ENCODE measurements at places on chromosomes 3 and 15.

GRCh38 chr3:116083683-116084082 is 361.6 kb downstream of the LSAMP start:
- peak; percentile 87 for DNase-seq

DNA sequence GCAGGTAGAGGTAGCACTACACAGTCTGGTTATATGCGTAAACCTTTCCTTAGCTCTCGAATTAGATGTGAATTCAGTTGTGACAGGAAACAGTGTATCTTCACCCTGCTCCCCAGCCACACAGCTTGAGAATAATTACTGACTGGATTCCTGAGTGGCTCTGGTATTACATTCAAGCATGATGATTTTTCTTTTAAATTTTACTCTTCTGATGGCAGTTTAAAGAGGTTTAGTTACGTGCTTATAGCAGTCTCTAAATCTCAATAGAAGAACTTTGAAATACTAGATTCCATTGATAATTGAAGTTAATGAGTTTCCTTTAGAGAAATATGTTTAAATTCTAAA is 98.8 kb downstream of the FNDC3B start:
- DNase-seq: no peak

GRCh38 chr15:72740219-72740618 is 43.3 kb downstream of the ADPGK start:
- DNase-seq: no peak

- DNase-seq: peak; percentile 55
Observed at GRCh38 chr3:33883538-33883950, 85.1 kb downstream of the PDCD6IP start.

GRCh38 chr15:60821462-60822061 is 342.6 kb upstream of the ICE2 start:
- no peak for DNase-seq

DNA sequence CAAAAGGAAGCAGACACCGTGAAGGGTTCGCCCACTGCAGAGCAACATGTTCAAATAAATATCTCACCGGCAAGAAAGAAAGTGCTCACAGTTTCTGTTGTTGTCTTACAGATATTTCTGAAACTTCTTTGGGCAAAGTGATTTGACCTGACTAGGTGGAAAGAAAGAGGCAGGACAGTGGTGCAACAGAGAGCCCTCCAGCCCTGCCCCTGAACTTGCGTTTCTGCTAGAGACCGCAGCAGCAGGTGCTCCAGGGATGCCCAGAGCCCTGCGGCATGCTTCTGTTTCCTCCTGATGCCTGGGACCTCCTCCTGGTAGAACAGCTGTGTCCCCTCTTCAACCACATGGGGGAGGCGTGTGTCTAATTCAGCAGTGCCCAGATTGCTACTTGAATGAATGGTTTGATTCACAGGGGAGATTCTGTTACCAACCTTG is 123.4 kb downstream of the ATP10A start:
- DNase-seq: peak; percentile 20

DNA sequence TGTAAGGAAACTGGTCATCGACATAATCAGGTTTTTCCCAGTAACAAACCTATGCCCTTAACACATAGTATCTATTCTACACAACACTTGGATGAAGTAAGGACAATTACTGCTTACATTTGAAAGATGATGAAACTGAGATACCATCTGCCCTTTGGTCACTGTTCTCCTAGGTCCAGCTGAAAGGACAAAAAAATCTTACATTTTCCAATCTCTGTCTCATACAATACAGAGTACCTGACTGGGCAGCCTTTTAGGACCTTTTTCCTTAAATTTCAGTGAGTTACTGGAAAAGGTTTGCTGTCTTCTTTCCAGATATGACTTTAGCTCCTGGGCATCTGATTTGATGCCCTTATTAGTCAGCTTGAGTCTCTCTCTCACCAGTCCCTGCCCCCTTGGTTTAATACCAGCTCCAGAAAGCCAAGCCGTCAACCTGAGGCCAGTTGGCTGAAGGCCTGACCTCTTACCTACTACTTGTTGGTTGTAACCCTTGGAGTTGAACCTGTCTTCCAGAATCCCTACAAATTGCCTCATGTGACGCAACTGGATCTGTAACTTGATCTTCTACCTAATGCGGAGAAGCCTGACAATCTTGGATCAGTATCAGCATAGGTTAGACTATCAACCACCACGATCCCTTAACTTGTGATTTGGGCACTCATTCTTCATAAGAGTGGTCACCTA is 355.3 kb upstream of the ZNF385D start:
- no peak for DNase-seq

DNA sequence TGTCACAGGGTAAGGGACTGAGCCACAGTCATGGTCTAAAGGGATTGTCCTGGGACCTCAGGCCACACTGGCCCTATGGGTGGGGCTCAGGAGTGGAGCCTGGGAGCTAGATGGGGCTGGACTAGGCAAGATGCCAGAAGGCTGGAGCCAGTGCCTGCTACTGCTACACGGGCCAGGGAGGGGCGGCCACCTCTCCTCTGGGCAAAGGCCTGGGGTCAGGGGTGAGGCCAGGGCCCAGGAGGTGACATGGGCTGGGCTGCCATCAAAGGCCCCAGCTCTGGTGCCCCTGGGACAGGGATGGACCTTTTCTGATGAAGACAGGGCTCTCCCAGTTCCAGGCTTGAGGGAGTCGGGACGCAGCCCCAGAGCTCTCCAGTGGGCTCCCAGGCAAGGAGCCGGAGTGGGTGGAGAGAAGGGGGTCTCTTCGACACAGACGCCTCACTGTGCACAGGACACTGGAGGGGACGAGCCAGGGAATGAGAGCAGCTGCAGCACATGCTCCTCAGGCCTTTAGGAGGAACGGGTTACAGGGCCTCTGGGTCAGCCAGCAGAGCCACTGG is 62.1 kb upstream of the IQSEC1 start:
- DNase-seq: no peak

DNA sequence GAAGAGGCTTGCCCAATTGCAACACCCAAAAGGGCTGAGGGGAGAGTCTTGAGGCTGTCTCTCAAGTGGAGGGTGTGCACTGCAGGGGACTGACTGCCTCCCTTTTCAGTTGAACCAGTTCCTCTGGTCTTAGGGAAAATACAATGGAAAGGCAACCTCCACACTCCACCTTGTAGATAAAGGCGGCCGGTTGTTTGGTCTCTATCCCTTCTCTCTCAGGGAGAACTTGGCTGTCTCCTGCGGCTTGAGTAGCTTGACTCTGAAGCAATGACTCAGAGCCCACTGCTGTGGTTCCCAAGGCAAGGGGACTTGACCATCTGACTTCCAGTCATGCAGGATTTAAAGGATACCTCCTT is 143.2 kb upstream of the UMPS start:
- no peak for DNase-seq

- no peak for DNase-seq
Observed at GRCh38 chr15:31278544-31279220, 48.0 kb upstream of the KLF13 start.

DNA sequence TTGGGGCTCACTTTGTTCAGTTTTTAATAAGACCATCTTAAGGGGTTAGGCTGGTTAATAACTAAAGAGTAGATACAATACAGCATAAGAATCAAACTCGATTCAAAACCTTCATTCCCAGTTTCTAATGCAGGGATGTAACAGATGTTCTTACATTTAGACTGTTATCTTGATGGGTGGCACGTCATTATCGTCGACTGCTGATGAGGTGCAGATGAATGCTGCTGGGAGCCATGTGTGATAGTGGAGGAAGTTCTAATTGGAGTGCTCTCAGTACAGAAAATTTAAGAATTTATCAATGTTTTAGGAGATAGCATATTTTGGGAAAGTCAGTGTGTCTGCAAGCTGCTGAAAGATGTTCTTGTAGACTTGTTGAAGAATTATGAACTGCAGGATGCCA is 331.5 kb downstream of the PTPRG start:
- DNase-seq: no peak

- DNase-seq: no peak
Observed at GRCh38 chr15:39555885-39556284, 25.0 kb upstream of the THBS1 start.

GRCh38 chr3:61925721-61926120 is 364.4 kb downstream of the PTPRG start:
- DNase-seq: no peak

DNA sequence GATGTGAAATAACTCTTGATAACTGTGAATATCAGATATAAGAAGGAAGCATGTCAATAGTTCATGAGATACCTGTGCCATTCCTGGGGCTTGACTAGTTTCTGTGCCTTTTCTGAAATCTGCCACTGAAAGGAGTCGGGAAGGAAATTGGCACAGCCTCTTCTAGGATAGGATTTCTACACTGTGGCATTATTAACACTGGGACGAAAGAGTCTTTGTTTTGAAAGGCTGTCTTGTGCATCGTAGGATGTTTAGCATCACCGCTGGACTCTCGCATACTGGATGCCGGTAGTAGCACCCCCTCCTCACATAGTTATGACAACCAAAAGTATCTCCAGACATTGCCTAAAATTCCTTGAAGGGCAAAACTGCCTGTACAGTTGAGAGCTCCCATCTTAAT is 77.9 kb upstream of the SAMMSON start:
- DNase-seq: no peak

GRCh38 chr15:73996939-73997338 is 2.4 kb downstream of the PML start:
- peak; percentile 74 for DNase-seq

- DNase-seq: no peak
Observed at GRCh38 chr3:57031631-57032541, 28.6 kb upstream of the SPATA12 start.

GRCh38 chr3:53773611-53774368 is 72.4 kb downstream of the CHDH start:
- DNase-seq: peak; percentile 67

GRCh38 chr3:140387244-140387643 is 290.6 kb upstream of the TRIM42 start:
- DNase-seq: no peak

DNA sequence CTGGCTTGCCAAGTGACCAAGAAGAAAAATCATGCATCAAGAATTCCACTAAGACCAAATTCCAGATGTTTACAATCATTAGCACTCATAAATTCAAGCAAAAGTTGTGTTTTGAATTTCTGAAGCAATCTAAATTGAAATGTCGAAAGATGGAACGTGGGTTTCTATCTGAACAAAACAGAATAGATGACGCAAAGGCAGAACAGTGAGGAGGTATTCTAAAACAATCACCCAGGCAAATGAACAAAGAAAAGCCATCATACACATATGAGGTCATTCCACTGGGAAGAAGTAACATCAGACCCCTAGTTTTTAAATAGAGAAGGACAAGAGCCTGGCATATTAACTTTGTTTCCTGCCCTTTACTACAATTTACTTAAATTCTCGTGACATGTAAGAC is 58.0 kb downstream of the MCF2L2 start:
- DNase-seq: no peak

DNA sequence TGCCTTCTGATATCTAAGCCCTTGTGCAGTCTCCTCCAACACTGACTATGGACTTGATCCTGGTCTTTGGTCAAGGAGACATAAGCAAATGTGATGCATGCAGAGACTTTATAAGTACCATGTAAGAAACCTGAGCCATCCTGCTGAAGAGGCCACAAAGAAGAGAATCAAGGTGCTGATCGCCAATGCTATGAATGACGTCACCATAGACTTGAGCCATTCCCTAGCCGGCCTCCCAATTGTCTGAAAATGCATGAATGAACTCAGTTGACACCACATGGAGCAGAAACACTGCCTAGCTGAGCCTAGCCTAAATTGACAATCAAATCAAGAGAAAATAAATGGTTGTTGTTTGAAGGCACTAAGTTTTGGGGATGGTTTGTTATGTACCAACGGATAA is 51.9 kb downstream of the CERS3 start:
- DNase-seq: no peak

GRCh38 chr3:114664006-114664405 is 370.2 kb downstream of the TIGIT start:
- no peak for DNase-seq

- DNase-seq: no peak
Observed at GRCh38 chr3:150520408-150520807, 25.9 kb downstream of the SERP1 start.

DNA sequence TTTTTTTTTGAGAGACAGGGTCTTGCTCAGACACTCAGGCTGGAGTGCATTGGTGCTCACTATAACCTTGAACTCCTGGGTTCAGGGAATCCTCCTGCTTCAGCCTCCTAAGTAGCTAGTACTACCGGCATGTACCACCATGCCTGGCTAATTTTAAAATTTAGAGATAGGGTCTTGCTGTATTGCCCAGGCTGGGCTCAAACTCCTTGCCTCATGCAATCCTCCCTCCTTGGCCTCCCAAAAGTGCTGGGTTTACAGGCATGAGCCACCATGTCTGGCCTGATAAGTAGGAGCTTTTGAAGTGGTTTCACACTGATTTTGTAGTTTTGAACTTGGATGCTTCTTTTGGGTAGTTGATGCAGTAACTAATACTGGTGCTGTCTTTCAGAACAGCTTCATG is 7.8 kb downstream of the MAP2K1 start:
- DNase-seq: no peak

- no peak for DNase-seq
Observed at GRCh38 chr3:35705904-35706303, 66.6 kb downstream of the ARPP21 start.

DNA sequence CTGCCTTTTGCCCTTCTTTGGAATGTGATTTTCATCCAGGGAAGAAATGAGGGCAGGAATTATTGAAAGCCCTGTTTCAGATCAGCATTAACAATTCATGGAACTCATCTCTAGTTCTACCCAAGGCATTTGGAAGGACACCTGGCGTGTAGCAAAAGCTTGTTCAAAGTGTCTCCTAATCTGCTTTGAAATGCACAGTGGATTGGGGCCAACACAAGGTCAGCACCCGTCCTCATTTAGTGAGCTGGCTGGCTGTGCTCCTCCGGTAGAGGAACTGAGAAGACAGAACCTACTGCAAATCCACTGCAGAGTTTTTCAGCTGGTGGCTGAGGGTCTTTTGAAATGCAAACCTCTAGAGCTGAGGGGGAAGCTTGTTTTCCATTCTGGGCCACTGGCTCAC is 141.6 kb upstream of the STT3B start:
- no peak for DNase-seq

All from EL (cell line).